ENCODE measurements at places on chromosomes 2 and 18. TPM values are rescaled to one million over a fixed set of nuclear protein-coding genes. Genes with fewer than 3 reads are reported as not detected.

- no peaks in the 10 kb centered on the region for H3K36me3 ChIP-seq
- H3K4me1 ChIP-seq = no peaks in the 10 kb centered on the region
- H3K27ac ChIP-seq = no peak overlapping the region
- DNase-seq = no peak
These were observed 321.5 kb upstream of the TANK start for GRCh38 chr2:160838691-160839090.

DNA sequence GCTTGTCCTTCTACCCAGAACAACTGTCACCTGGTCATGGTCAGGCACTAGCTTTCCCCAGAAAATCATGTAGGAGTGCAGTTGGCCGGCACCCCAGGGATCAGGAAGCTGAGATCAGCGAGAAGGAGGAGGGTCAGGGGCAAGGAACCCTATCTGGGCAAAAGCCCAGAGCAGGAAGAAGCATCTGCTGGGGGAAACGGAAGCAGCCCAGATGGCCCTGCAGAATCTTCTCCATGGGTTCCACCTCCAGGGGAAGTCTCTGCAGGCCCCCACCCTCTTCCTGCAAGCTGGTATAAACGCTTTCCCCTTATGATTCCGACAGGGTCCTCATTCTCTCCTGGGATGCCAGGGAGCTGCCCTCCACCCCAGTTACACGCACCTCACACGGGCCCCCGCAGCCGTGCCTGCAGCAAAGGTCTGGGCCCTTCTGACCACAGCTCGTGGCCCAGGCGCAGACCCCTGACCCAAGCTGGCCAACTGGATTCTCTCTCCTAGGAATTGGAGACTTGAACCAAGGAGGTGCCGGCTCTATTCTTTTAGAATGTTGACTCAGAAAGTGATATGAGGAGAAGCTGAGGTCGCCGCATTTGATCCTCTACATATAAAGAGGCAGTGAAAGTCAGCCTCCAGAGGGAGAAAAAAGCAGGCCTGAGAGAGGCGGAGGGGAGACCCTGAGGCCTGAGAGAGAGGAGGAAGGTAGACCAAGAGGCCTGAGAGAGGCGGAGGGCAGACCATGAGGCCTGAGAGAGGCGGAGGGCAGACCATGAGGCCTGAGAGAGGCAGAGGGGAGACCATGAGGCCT is 71.0 kb downstream of the STPG4 start:
- DNase-seq = no peak
- peaks cover 29% of the 10 kb centered on the region for H3K4me1 ChIP-seq

DNA sequence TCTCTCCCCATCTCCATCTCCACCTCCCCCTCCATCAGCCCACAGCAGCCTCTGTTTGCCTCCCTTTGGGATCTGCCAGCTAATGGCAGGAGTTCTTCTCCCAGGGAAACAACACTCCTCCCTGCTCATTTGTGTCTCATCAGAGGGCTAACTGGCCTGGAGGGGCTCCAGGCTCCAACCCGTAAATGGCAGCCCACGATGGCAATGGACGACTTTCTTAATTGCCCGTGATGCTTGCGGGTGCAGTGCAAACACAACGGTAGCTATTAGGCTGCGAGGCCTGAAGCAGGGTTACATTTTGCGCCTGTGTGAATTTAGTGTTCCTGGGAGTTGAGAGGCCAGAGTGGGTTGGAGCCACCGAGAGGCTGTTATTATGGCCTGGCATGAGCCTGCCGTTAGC is 285.1 kb downstream of the TNS1 start:
- no peak overlapping the region for H3K27ac ChIP-seq
- no peaks in the 10 kb centered on the region for H3K4me1 ChIP-seq
- peaks cover 10% of the 10 kb centered on the region for H3K27me3 ChIP-seq
- no peaks in the 10 kb centered on the region for H3K36me3 ChIP-seq
- no peak overlapping the region for H3K4me3 ChIP-seq

DNA sequence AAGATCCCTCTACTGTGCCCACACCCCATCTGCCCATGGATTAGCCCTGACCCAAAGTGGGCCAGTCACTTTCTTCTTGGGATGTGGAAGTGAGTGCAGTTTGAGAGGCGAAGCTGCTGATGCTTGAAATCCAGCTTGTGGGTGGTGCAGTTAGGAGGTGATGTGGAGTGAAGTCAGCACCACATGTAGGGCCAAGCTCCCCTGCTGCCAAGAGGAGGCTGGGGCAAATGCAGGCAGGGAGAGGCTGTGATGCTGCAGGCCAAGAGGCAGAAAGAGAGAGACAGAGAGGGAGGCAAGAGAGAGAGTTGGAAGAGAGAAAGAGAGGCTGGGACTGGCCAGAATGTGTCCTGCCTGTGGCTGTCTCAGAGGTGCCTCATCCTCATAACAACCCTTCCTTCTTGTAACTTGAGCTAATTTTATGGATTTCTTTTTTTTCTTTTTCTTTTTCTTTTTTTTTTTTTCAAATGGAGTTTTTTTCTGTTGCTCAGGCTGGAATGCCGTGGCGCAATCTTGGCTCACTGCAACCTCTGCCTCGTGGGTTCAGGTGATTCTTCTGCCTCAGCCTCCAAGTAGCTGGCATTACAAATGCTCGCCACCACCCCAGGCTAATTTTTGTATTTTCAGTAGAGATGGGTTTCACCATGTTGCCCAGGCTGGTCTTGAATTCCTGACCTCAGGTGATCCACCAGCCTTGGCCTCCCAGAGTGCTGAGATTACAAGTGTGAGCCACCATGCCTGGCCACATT is 35.3 kb upstream of the CAB39 start:
- H3K27ac ChIP-seq = no peak overlapping the region
- no peaks in the 10 kb centered on the region for H3K27me3 ChIP-seq
- H3K4me3 ChIP-seq = no peak overlapping the region
- peaks cover 11% of the 10 kb centered on the region for H3K4me1 ChIP-seq

DNA sequence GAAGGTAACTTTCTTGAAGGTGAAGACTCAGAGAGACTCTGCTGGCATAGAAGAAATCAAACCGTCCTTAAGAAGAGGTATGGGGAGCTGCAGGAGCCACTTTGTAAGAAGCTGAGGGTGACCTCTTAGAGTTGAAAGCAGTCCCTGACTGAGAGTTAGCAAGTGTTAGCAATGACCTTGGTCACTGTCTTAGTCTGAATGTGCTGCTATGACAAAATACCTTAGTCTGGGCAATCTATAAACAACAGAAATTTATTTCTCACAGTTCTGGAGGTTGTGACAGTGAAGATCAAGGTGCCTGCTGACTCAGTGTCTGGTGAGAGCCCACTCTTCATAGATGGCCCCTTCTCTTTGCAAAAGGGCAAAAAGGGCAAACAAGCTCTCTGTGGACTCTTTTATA is 35.7 kb upstream of the ACTR3 start:
- H3K27me3 ChIP-seq = no peaks in the 10 kb centered on the region
- no peaks in the 10 kb centered on the region for H3K36me3 ChIP-seq
- no peak for DNase-seq
- H3K27ac ChIP-seq = no peak overlapping the region

DNA sequence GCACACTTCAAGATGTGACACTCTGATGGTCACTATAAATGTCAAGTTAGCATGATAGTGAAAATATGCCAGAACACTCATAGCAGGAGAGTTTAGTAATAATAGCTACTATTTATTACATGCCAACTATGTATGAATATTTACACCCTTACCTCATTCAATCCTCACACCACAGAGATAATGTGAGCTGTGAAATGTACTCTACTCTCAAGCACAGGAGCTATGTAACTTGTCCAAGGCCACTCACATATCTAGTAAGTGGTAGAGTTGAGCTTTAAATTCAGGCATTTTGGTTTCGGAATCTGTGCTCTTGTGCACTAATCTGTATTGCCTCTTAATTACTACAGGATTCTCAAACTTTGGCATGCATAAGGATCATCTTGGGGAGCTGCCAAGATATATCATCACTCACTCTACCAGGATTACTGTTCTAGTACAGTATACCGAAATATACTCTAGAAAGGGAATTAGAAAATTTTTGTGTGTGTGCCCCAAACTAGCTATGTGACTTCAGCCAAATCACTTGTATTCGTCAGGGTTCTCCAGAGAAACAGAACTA is 154.3 kb downstream of the PLCL1 start:
- no peak overlapping the region for H3K4me3 ChIP-seq
- H3K4me1 ChIP-seq = no peaks in the 10 kb centered on the region
- no peaks in the 10 kb centered on the region for H3K36me3 ChIP-seq
- H3K27me3 ChIP-seq = no peaks in the 10 kb centered on the region
- H3K27ac ChIP-seq = no peak overlapping the region

GRCh38 chr2:132774189-132774588 is 104.2 kb upstream of the LYPD1 start:
- H3K27me3 ChIP-seq = no peaks in the 10 kb centered on the region
- H3K36me3 ChIP-seq = no peaks in the 10 kb centered on the region
- no peak for DNase-seq
- no peak overlapping the region for H3K4me3 ChIP-seq
- no peak overlapping the region for H3K27ac ChIP-seq
- H3K4me1 ChIP-seq = no peaks in the 10 kb centered on the region

GRCh38 chr2:237570776-237571335 is 4.5 kb downstream of the PRLH start:
- no peaks in the 10 kb centered on the region for H3K4me1 ChIP-seq
- no peak overlapping the region for H3K27ac ChIP-seq
- no peaks in the 10 kb centered on the region for H3K36me3 ChIP-seq
- H3K27me3 ChIP-seq = no peaks in the 10 kb centered on the region

DNA sequence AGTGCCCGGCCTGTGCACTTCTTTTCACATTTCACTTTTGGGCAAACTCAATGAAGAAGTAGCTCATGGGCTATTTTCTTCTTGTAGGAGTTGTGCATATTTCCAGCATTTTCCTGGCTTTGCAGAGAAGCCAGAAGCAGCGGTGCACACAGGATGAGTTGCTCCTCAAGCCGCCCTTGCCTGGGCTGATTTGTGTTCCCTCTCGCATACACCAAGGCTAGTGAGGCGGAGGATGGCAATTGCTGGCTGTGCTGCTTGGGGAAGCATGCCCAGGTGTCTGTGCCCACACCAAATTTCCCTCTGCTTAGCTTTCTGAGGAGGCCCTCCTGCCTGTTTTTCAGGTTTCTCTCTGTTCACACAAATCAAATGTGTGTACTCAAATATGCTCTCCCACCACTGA is 85.4 kb upstream of the TMEM200C start:
- H3K27me3 ChIP-seq = no peaks in the 10 kb centered on the region
- H3K36me3 ChIP-seq = no peaks in the 10 kb centered on the region
- H3K27ac ChIP-seq = no peak overlapping the region
- H3K4me3 ChIP-seq = no peak overlapping the region
- no peaks in the 10 kb centered on the region for H3K4me1 ChIP-seq

Gene MAP4K4
- total RNA-seq = 64.1 TPM

DNA sequence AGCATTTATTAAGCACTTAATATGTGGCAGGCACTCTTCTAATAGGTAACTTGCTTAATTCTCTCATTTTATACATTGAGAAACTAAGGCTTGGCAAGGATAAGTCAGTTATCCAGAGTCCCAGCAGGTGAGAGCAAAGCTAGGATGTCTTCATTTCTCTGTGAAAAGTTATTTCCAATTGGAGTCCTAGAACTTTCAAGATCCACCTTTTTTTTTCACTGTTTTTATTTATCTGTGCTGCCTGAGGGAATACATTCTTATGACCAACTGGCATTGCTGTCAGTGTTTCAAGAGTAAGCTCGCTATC is 56.2 kb upstream of the ETAA1 start:
- no peaks in the 10 kb centered on the region for H3K4me1 ChIP-seq
- no peaks in the 10 kb centered on the region for H3K36me3 ChIP-seq
- no peak overlapping the region for H3K27ac ChIP-seq
- DNase-seq = no peak

DNA sequence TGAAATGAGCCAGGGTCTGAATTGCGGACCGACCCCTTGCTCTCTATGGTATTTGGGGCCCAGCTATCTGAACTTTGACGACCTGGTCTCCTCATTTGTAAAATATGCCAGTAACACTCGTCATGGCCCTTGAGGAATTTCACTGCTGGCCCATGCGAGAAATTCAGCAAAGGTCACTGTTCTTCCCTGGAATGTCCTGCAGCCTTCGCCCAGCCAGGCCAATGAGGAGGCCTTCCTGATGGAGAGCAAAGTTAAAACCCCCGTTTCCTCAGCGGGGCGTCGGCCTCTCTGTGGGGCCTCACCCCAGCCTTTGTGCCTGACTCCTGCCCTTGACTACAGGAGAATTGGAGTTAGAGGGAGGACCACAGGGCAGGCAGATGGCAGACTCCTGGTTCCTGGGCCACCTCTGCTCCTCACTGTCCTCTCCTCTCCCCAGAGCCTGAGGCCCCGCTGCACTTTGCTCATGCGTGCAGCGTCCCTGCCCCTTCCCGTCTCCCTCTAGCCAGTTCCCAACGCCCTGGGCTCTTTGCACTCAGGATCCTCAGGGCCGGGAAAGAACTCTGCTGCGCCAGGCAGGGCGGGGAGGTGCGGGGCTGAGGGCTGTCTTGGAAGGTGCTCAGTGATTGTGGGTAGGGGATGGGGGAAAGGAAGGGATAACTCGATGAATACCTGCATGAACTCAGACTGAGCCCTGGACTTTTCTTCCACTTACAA is 257.0 kb upstream of the RAB6C start:
- H3K27ac ChIP-seq = no peak overlapping the region
- DNase-seq = no peak
- H3K27me3 ChIP-seq = peaks cover 30% of the 10 kb centered on the region
- no peaks in the 10 kb centered on the region for H3K36me3 ChIP-seq

- DNase-seq = no peak
- peaks cover 80% of the 10 kb centered on the region for H3K4me1 ChIP-seq
- H3K27me3 ChIP-seq = no peaks in the 10 kb centered on the region
- H3K36me3 ChIP-seq = no peaks in the 10 kb centered on the region
- H3K27ac ChIP-seq = no peak overlapping the region
- H3K4me3 ChIP-seq = no peak overlapping the region
These were observed 55.2 kb upstream of the SEMA4C start for GRCh38 chr2:96924775-96925747.

DNA sequence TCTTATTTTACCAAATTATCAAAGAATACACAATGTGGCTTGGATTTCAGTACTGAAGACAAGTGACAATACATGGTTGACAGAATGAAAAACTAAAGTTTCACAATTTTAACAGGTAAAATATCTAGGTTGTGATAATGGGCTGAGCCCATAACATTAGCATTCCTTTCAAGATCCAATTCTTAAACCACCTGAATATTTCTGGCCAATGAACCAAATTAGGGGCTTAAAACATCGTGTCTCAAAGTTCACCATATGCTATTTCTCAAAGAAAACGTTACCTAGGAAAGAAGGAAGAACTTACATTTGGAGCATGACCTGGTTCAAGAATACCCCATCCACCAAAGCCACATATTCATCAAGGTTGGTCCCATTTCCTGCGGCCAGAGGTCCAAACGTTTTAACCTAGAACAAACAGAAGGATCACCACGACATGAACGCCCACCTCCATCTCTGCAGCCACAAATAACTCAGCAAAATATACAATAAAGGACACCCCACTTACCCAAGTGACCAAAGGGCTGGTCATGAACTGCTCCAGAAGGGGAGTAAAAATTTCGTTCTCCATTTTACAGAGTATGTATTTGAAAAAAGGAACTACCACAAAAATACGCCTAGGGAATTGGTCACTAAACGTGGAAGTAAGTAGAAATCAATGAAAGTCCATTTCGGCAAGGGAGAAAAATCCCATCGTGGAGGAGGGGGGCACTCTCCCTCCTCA is 984 bp downstream of the CCDC88A start:
- DNase-seq = peak; percentile 54
- peaks cover 9% of the 10 kb centered on the region for H3K4me1 ChIP-seq
- H3K27ac ChIP-seq = peak overlapping the region; percentile 84
- peaks cover 12% of the 10 kb centered on the region for H3K36me3 ChIP-seq
- H3K4me3 ChIP-seq = peak overlapping the region; percentile 91
- no peaks in the 10 kb centered on the region for H3K27me3 ChIP-seq

- no peaks in the 10 kb centered on the region for H3K27me3 ChIP-seq
- no peaks in the 10 kb centered on the region for H3K36me3 ChIP-seq
- no peak overlapping the region for H3K4me3 ChIP-seq
These were observed 19.7 kb upstream of the EMILIN2 start for GRCh38 chr18:2827061-2827460.

Gene MBD5
- 9.8 TPM for total RNA-seq

Data from K562 (cell line).